HAP-1 (cell line): ENCODE measurements at places on chromosomes 4 and X.

DNA sequence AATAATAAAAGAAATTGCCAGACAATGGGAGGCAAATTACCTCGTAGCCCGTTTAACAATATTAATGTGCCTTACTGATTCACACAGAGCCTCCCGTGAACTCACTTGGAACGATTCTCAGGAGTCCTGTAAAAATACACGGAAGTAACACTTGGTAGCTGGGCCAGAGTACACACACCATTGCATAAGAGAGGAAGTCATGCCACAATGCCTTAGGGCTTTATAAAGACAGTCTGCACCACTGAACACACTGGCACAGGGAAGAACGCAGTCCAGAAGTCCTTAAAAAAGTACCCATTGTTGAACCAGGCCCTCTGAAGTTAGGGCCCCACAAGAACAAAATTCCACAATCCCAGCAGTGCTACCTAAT, 15.1 kb downstream of the SLC2A9 start:
- no peak for DNase-seq

DNA sequence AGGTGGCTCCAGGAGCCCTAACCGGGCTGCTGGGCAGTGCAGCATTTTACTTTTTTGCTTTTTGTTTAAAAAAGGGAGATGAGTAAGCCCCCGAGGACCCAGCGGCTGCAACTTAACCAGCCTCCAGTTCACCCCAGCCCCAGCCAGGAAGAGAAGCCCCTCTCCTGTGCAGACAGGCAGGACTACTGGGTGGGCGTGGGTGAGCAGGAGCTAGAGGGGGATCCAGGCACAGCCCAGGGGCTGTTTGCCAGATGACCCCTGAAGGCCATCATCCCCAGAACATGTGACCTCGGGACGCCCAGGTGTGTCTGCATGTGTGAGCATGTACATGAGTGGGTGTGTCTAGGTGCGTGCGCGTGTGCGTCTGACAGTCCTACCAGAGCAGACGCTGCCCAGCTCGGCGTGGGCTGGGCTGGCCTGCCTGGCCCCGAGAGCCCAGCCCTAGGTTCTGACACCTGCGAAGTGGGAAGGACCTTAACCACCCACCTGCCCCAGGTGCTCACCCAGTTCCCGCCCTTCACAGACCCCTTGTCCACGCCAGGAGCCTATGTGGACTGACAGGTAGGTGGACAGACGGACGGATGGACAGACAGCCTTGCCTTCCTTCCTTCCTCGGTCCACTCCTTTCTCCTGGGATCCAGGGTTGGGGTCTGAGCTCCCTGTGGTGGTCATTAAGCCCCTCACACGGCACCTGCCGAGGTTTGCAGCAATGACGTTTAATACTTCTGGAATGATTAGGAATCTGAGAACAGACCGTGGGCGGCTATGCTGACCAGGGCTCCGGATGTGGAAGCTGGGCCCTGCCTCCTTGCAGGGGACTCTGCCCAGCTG, 7.8 kb upstream of the HAUS3 start:
- peak; percentile 7 for DNase-seq

DNA sequence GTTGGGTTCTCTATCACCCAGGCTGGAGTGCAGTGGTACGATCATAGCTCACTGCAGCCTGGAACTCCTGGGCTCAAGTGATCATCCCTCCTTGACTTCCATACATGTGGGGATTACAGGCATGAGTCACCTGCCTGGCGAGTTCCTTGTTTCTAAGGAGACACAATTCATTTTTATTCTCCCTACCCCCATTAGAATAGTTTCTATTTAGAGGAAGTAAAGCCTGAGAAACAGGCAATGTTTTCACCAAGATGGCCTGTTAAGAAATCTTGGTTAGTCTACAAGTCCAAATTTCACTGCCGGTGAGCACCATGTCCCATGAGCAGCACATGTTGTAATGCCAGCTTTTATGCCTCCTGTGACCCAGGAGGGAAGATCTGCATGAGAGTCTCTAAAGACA, 5.7 kb downstream of the CYBB start:
- DNase-seq, result peak; percentile 13

GRCh38 chrX:50609796-50610195, 139.2 kb upstream of the DGKK start:
- no peak for DNase-seq

GRCh38 chrX:24561121-24561520, 86.0 kb downstream of the PCYT1B start:
- peak; percentile 49 for DNase-seq

DNA sequence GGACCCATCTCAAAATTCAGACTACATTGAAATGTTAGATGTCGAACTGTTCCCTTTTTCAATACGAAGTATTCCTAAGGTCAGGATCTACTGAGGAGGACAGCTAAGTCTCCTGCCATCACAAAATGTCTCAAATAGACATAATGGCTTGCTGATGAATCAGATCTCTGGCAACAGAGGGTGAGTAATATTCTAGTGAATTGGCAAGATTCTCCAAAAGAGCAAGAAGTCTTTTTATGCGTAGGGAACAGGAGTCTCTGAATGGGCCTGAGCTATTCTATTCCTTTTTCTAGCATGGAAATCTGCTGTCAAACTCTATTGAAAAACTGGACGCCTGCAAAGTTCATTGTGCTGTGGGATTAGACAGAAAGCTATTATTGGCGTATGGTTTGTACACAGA, 145.4 kb downstream of the FNIP2 start:
- peak; percentile 14 for DNase-seq

DNA sequence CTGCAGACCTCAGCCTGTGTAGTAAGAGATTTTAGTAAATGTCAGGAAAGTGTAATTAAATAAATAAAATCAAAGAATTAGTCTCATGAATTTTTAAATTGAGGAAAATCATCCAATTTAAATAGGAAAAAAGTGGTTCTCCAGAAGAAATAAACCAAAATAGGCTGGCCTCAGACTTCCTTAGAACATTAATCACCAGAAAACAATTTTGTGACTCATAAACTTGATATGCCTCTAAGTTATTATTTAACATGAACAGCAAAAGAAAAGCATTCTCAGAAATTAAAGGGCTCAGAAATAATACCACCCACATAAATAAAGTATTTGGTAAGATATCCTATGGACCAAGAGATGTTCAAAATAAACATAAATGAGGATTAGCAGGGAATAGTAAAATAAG, 14.3 kb downstream of the FAM47B start:
- DNase-seq, result no peak

DNA sequence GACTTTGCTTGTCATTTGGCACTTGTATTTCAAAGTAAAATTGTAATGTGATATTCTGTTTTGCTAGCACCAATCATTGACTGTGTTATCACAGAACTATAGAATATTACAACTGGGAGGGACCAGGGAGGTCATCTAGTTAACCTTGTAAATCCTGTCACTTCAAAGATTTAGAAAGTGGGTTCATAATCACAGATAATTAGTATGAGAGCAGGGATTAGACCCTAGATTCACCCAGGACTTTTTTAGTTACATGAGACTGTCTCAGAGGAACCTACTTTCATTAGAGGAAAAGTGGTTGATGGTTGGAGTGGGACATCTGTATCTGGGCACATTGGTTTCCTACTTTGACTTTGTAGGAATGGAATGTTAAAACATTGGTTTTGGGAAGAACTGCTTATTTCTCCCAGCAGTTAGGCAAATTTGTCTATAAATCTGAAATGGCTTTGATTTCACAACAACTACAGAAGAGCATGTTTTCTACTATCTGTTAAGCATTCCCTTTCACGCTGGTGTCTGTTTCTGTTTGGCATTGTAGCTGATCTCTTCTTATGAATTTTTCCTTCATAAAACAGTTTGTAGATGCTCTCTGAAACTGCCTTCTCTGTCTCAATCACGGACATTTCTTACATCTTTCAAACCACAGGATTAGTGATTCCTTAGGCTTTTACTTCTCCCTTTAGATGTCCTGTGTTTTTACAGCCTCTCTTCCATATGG, 144.1 kb downstream of the DIPK2B start:
- DNase-seq, result no peak

- no peak for DNase-seq
Observed at GRCh38 chr4:66034262-66034661, 364.0 kb upstream of the EPHA5 start.

DNA sequence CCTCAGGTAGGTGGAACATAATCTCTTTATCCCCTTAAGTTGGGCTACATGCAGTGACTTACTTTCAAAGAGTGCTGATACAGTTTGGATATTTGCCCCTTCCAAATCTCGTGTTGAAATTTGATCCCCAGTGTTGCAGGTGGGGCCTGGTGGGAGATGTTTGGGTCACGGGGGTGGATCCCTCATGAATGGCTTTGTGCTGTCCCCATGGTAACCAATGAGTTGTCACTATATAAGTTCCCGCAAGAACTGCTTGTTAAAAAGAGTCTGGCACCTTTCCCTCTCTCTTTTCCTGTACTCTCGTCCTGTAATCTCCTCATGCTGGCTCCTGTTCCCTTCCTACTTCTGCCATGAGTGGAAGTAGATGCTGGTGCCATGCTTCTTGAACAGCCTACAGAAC, 71.3 kb downstream of the GLRA3 start:
- peak; percentile 41 for DNase-seq

DNA sequence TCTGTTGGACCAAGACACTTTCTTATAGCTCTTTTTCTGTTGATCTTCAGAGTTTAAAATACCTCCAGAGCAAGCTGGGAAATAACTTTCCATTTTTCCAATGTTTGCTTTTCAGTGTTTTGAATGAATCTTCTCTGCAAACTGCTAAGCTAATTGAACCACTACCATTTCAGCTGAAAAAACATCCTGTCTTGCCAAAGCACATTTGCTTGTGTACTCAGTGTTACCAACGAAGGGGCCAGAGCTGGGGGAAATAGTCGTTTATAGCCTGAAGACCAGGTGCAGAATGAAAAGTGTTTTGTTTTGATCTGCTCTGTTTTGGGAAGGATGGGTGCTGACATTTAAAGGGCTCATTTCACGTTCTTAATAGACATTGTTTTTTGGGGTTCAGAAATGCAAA, 88.4 kb upstream of the CLNK start:
- DNase-seq, result no peak

- DNase-seq, result no peak
Observed at GRCh38 chr4:71202705-71203104, 136.1 kb upstream of the SLC4A4 start.

- peak; percentile 59 for DNase-seq
Observed at GRCh38 chr4:134544303-134544770, 342.7 kb upstream of the PABPC4L start.

DNA sequence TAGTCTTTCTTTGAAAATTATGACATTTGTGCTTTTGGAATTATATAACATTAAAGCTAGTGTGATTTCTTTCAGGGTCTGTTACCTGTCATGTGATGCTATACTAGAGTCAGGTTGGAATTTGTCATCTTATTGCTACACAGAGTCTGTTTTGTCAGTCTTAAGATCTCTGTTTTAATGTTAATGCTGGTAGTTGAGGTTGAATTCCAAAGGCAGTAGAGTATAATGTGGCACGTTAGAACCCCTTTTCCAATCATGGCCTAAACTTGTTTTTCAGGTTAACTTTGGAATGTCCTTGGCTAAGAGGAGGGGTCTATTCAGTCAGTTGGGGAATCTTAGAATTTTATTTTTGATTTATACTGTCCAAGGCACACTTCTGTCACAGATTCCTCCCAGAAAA, 258.5 kb downstream of the PABPC4L start:
- DNase-seq, result no peak

- no peak for DNase-seq
Observed at GRCh38 chr4:21555083-21555482, 393.5 kb downstream of the KCNIP4 start.

- no peak for DNase-seq
Observed at GRCh38 chr4:119303587-119304305, 18.2 kb downstream of the FABP2 start.

GRCh38 chrX:72272868-72273267, 4.2 kb downstream of the RPS4X start:
- no peak for DNase-seq

DNA sequence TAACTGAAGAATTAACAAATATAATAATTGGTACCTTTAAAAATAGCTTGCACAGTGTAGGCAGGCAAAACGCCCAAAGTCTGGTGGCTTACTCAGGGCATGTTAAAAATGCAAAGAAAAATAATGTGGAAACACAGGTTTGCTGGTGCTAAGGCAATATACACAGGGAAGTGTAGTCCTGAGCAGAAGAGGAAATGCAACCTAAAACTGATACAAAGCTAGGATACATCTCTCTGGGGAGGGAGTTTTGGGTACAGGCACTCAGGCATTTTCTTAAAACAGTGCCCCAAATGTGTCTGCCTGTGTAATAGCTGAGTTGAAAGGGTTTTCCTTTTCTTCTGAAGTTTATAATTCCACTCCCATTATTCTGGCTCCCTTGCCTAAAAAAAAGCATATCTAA, 47.4 kb downstream of the TMPRSS11E start:
- DNase-seq, result no peak

- peak; percentile 78 for DNase-seq
Observed at GRCh38 chrX:67544281-67545035, 637 bp downstream of the AR start.

DNA sequence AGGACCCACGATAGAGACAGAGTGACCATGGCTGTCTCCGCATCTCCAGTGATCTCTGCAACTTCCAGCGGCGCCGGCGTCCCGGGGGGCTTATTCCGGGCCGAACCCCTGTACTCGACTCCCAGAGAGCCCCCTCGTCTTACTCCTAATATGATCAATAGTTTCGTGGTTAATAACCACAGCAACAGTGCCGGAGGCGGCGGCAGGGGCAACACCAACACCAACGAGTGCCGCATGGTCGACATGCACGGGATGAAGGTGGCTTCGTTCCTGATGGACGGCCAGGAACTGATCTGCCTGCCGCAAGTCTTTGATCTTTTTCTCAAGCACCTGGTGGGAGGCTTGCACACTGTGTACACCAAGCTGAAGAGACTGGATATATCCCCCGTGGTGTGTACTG, 343 bp downstream of the DACH2 start:
- DNase-seq, result no peak
